ENCODE measurements at places on chromosomes 12 and 14. TPM values are rescaled to one million over a fixed set of nuclear protein-coding genes. Genes with fewer than 3 reads are reported as not detected.

GRCh38 chr12:38934686-38935085 lies 29.3 kb upstream of the CPNE8 start:
- DNase-seq: no peak
- H3K4me1 ChIP-seq: no peaks in the 10 kb centered on the region
- no peaks in the 10 kb centered on the region for H3K27me3 ChIP-seq

DNA sequence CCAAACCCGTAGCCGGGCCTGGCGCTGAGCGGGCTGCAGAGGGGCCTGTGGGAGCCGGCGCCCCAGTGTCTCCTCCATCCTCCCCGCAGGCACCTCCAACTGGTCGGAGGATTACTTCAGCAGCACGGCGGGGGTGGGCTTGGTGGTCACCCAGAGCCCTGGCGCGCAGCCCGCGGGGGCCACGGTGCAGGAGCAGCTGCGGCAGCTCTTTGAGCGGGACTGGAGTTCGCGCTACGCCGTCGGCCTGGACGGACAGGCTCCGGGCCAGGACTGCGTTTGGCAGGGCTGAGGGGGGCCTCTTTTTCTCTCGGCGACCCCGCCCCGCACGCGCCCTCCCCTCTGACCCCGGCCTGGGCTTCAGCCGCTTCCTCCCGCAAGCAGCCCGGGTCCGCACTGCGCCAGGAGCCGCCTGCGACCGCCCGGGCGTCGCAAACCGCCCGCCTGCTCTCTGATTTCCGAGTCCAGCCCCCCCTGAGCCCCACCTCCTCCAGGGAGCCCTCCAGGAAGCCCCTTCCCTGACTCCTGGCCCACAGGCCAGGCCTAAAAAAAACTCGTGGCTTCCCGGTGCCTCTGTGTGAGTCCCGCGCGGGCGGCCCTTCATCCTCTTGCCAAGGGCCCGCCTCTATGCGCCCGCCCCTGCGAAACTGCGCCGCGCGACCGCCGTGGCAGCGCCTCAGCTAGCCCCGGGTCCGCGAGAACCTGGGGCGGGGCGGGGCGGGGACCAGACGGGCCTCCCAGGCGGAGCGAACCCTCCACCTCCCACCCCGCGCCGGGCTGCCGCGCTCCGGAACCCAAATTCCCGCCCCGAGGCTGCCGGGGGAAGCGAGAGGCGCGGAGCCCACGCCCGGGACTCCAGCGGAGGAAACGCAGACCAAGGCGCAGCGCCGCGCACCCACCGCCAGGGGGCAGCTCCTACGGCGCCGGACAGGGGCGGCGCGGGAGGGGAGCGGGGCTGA lies 8.3 kb downstream of the PLD4 start:
- peak; percentile 91 for DNase-seq
- H3K36me3 ChIP-seq: peaks cover 4% of the 10 kb centered on the region
- H3K4me3 ChIP-seq: no peak overlapping the region
- H3K27ac ChIP-seq: no peak overlapping the region
- H3K4me1 ChIP-seq: peaks cover 10% of the 10 kb centered on the region
- H3K27me3 ChIP-seq: peaks cover 18% of the 10 kb centered on the region

DNA sequence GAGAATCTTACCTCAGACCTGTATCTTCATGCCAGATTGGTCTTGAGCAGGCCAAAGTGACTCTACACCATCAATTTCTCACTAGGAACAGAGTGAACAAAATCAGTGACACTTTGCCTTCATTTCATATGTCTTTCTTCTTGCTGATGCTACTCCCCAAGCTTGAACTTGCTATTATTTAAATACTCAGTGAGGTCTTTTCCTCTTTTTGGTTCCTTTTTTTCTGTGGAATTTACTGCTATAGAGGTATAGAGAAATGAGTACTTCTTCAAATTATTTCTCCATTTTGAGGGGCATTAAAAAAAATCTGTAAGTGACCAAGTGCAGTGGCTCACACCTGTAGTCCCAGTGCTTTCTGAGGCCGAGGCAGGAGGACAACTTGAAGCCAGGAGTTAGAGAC lies at the start of gene GPR33:
GPR33 (minus strand) TSS at position 154 of the 400 bp plus-strand sequence. CDS start 4,074 bp downstream, outside the sequence.
- peaks cover 5% of the 10 kb centered on the region for H3K36me3 ChIP-seq
- H3K4me1 ChIP-seq: peaks cover 5% of the 10 kb centered on the region
- peaks cover 7% of the 10 kb centered on the region for H3K27me3 ChIP-seq
- H3K4me3 ChIP-seq: no peak within 1 kb of the TSS

- H3K4me1 ChIP-seq: peaks cover 20% of the 10 kb centered on the region
- H3K4me3 ChIP-seq: no peak overlapping the region
- H3K27ac ChIP-seq: no peak overlapping the region
- no peak for DNase-seq
- peaks cover 25% of the 10 kb centered on the region for H3K36me3 ChIP-seq
- peaks cover 8% of the 10 kb centered on the region for H3K27me3 ChIP-seq
These were observed 96.5 kb downstream of the FOXN3 start for GRCh38 chr14:89320381-89321000.

GRCh38 chr14:99892406-99892805 lies 99.2 kb downstream of the EML1 start:
- H3K27ac ChIP-seq: no peak overlapping the region
- no peak overlapping the region for H3K4me3 ChIP-seq
- no peaks in the 10 kb centered on the region for H3K27me3 ChIP-seq

The AKAP3 gene
- total RNA-seq: 1.8 TPM

The GPHN gene
- 30.0 TPM for total RNA-seq

The ADGRD1 gene
- total RNA-seq: 1.7 TPM

The SLC25A47 gene
- not detected for total RNA-seq

Data from endothelial cell (in vitro differentiated cells).